ENCODE measurements at places on chromosomes 3 and 15. TPM values are rescaled to one million over a fixed set of nuclear protein-coding genes. Genes with fewer than 3 reads are reported as not detected.

Gene LMAN1L
- total RNA-seq = not detected

Gene LMOD3
- not detected for total RNA-seq

Gene CEMIP
- 0.84 TPM for total RNA-seq

Gene MAGI1
- total RNA-seq = 2.6 TPM

Gene INKA1
- total RNA-seq = 3.0 TPM

Gene SCAANT1
- total RNA-seq = not detected

Gene CGNL1
- total RNA-seq = 0.93 TPM

Gene EIF4E3
- total RNA-seq = 3.7 TPM

Gene A4GNT
- total RNA-seq = not detected

Gene CHAC1
- 5.5 TPM for total RNA-seq

Gene SPATA12
- total RNA-seq = 0.41 TPM

Gene IL20RB
- 1.3 TPM for total RNA-seq

Gene CCRL2
- total RNA-seq = not detected

Gene RAD54L2
- total RNA-seq = 3.7 TPM

Gene FBXO40
- not detected for total RNA-seq

Gene ACKR4
- not detected for total RNA-seq

Gene GNAT1
- not detected for total RNA-seq

Gene PLA2G4F
- total RNA-seq = not detected

Gene ASTE1
- 4.8 TPM for total RNA-seq

Gene DNAJA4
- not detected for total RNA-seq

Gene AAGAB
- 68.1 TPM for total RNA-seq

Gene HEG1
- 6.8 TPM for total RNA-seq

Gene CCDC13
- 0.60 TPM for total RNA-seq

Gene C3orf52
- 12.5 TPM for total RNA-seq

Gene COL8A1
- not detected for total RNA-seq

Gene PXYLP1
- total RNA-seq = 9.7 TPM

Gene SLC6A20
- 0.06 TPM for total RNA-seq

Gene LRRIQ4
- not detected for total RNA-seq

Gene THAP10
- total RNA-seq = 5.8 TPM

Gene MGLL
- total RNA-seq = 59.1 TPM

Gene SLC24A5
- not detected for total RNA-seq

Gene AMOTL2
- 46.2 TPM for total RNA-seq

Gene SLCO2A1
- 0.08 TPM for total RNA-seq

Gene GUCA1C
- total RNA-seq = not detected

Gene RABL3
- 18.6 TPM for total RNA-seq

Gene GOLGA8N
- 1.5 TPM for total RNA-seq

Gene GPX1
- 283 TPM for total RNA-seq

Gene GNB5
- total RNA-seq = 52.7 TPM

Gene ZNF860
- 0.90 TPM for total RNA-seq

Gene SPINK8
- not detected for total RNA-seq

Gene ROPN1
- not detected for total RNA-seq

Gene SERINC4
- not detected for total RNA-seq

Gene DGKG
- total RNA-seq = 7.6 TPM
